ENCODE measurements at places on chromosomes 7 and 10.

DNA sequence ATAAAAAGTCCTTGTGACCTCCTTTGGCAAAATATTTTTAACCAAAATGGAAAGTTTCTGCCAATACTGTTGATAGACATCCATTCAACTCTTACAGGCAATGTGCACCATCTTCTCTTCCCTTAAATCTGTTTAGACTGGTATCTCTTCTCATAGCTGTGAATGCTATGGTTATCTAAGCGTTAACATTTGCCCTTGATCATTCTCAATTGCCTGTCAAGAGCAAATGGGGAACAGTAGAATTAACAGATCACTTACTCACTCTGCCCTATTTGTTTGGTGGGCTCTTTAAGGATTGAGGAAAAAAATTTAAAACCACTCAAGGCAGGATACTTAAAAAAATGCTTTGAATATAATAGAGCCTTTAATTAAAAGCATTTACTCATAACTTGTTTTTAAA, 808.4 kb downstream of the NXPH1 start:
- no peaks in the 10 kb centered on the region for H3K4me1 ChIP-seq
- no peak for DNase-seq
- H3K4me3 ChIP-seq = no peak overlapping the region
- no peaks in the 10 kb centered on the region for H3K36me3 ChIP-seq

GRCh38 chr10:3525832-3526449, 259.1 kb downstream of the KLF6 start:
- no peak overlapping the region for H3K27ac ChIP-seq
- no peak for DNase-seq
- peaks cover 8% of the 10 kb centered on the region for H3K27me3 ChIP-seq
- H3K4me3 ChIP-seq = no peak overlapping the region

- no peak overlapping the region for H3K27ac ChIP-seq
- H3K4me1 ChIP-seq = peaks cover 30% of the 10 kb centered on the region
- peaks cover 4% of the 10 kb centered on the region for H3K36me3 ChIP-seq
- no peak for DNase-seq
- H3K4me3 ChIP-seq = no peak overlapping the region
Observed at GRCh38 chr7:138885383-138886147, 87.6 kb upstream of the ATP6V0A4 start.

DNA sequence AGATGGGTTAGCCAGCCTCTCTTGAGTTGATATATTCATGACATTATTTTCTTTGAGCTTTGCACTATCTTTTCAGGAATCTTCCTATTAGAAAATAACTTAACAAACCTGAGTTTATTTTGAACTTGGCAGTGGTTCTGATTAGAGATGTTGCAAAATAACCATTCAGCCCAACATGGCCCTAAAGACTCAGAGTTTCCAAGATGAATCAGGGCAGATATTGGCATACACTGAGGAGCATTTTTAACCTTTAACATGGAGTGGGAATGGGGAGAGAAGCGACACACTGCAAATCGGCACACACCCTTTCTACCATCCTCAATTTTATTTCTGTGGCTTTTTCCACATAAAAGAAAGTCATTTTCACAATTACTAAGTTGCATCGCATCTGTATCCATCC, 190.8 kb downstream of the TRIL start:
- no peaks in the 10 kb centered on the region for H3K36me3 ChIP-seq
- H3K27me3 ChIP-seq = no peaks in the 10 kb centered on the region
- H3K27ac ChIP-seq = no peak overlapping the region
- H3K4me1 ChIP-seq = no peaks in the 10 kb centered on the region
- no peak for DNase-seq

DNA sequence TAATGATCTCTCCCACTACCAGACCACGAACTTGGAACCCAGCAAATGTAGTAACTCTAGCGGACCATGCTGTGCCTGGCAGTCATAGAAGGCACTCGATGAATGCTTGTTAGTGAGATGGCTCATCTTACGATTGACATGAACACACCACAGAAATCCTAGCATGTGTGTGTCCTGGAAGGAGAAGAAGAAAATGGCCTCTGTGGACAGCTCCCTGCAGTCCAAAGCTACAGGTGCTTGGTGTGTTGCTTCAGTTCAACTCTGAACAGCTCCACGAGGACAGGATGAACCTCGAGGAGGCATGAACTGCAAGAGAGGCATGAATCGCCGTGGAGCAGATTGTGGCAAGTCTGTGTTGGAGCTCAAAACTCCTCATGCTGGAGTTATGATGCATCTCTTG, 93.5 kb downstream of the KLF6 start:
- H3K27me3 ChIP-seq = peaks cover 2% of the 10 kb centered on the region
- H3K4me3 ChIP-seq = no peak overlapping the region
- H3K4me1 ChIP-seq = peaks cover 8% of the 10 kb centered on the region
- H3K27ac ChIP-seq = no peak overlapping the region

GRCh38 chr7:18276380-18276779, 219.2 kb upstream of the HDAC9 start:
- no peaks in the 10 kb centered on the region for H3K36me3 ChIP-seq
- no peak overlapping the region for H3K4me3 ChIP-seq
- H3K27ac ChIP-seq = no peak overlapping the region
- no peaks in the 10 kb centered on the region for H3K4me1 ChIP-seq
- DNase-seq = no peak

DNA sequence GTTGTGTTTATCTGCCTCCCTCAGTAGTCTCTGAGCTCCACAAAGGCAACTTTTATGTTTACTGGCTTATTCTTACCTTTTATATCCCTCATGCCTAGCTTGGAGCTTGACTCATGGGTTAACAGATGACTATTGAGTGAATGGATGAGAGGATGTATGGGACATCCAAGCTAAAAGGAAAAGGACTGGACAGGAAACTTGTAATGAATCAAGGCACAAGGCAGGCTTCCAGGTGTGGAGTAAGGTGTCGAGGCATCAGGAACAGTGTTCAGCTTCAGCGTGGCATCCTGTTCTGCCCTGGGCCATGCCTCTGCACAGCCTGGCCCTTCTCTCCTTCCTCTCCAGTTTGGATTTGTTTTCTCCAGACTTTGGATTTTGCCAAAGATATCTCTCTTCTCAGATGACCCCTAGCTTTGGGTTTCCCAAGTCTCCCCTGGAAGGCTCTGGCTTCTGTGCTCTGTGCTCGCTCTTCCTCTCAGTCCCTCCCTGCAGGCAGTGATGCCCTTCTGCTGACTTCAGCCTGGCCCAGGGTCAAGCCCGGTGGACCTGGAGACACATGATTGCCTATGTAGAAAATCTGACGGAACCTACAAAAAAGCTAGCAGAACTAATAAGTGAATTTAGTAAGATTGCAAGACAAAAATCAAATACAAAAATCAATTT, 367.3 kb downstream of the CXCL12 start:
- no peak overlapping the region for H3K27ac ChIP-seq
- no peak overlapping the region for H3K4me3 ChIP-seq
- no peaks in the 10 kb centered on the region for H3K4me1 ChIP-seq
- peaks cover 3% of the 10 kb centered on the region for H3K27me3 ChIP-seq
- no peaks in the 10 kb centered on the region for H3K36me3 ChIP-seq
- DNase-seq = no peak

DNA sequence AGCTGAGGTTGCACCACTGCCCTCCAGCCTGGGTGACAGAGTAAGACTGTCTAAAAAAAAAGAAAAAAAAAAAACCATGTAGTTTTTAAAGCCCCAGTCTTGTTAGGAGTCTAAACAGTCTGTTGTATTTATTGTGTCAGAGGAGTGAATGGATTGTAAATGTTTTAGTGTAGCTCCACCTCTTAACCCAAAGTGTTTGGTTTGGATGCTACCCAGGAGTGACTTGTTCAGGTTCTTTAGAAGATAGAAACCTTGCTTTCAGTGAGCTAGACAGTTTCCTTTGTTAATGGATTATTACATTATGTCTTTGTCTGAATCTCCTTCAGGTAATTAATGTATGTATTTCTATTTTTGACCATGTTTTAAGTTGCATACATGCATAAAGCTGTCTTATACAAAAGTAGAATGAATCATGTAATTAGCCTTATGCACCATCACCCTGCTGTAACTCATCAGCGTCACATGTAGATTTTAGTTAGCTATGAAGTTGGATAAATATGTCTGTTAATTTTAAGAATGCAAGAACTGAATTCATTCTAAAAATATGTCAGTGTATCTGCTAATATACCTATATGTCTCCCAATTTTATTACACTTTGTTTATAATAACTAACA, 97.7 kb downstream of the TAF3 start:
- no peak for DNase-seq
- H3K4me3 ChIP-seq = no peak overlapping the region
- H3K36me3 ChIP-seq = no peaks in the 10 kb centered on the region
- H3K27ac ChIP-seq = no peak overlapping the region

GRCh38 chr7:134128829-134129228, 1.7 kb downstream of the LRGUK start:
- peaks cover 14% of the 10 kb centered on the region for H3K4me1 ChIP-seq
- H3K27ac ChIP-seq = no peak overlapping the region
- DNase-seq = no peak
- H3K4me3 ChIP-seq = peak overlapping the region; percentile 88

GRCh38 chr7:158649279-158649678, 55.3 kb downstream of the NCAPG2 start:
- H3K36me3 ChIP-seq = peaks cover 47% of the 10 kb centered on the region
- peaks cover 8% of the 10 kb centered on the region for H3K4me1 ChIP-seq
- no peak overlapping the region for H3K4me3 ChIP-seq
- no peaks in the 10 kb centered on the region for H3K27me3 ChIP-seq
- DNase-seq = no peak

DNA sequence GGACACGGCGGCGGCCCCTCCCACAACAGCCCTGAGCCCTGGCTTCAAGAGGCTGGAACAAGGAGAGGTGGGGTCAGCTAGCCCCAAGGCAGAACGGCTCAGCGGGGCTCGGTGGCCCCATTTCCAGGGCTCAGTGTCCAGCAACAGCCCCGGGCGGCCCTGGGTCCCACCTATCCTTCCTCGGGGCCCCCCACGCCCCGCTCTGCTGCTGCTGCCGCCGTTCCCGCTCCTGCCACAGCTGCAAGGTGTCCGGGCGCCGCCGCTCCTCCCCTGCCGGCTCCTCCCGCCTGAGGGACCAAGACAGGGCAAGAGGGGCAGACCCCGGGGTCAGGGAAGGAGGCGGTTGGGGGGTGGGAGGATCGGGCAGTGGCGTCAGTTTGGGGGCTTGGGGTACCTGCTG, 3.4 kb upstream of the SAP25 start:
- peaks cover 10% of the 10 kb centered on the region for H3K36me3 ChIP-seq
- DNase-seq = no peak
- H3K4me3 ChIP-seq = no peak overlapping the region

- no peaks in the 10 kb centered on the region for H3K4me1 ChIP-seq
- H3K36me3 ChIP-seq = no peaks in the 10 kb centered on the region
- DNase-seq = no peak
Observed at GRCh38 chr10:58001159-58001558, 266.5 kb downstream of the IPMK start.

DNA sequence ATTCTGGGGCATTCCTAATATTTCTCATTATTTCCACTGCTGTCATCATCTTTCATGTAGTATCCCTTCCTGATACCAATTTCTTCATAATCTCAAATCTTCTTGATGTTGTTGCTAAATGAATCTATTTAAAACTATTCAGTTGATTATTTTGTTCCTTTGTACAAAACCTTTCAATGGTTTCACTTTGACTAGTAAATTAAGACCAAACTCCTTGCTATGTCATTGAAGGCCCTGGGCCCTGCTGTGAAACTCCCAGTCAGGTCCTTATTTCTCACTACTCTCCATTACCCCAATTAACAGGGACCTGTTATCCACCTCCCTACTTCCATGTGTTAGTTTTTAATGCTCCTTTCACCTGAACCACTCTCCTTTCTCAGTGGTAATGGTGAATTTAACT, 97.0 kb downstream of the CTTNBP2 start:
- H3K4me1 ChIP-seq = no peaks in the 10 kb centered on the region
- H3K27me3 ChIP-seq = peaks cover 1% of the 10 kb centered on the region
- no peak overlapping the region for H3K4me3 ChIP-seq
- H3K36me3 ChIP-seq = no peaks in the 10 kb centered on the region
- H3K27ac ChIP-seq = no peak overlapping the region

DNA sequence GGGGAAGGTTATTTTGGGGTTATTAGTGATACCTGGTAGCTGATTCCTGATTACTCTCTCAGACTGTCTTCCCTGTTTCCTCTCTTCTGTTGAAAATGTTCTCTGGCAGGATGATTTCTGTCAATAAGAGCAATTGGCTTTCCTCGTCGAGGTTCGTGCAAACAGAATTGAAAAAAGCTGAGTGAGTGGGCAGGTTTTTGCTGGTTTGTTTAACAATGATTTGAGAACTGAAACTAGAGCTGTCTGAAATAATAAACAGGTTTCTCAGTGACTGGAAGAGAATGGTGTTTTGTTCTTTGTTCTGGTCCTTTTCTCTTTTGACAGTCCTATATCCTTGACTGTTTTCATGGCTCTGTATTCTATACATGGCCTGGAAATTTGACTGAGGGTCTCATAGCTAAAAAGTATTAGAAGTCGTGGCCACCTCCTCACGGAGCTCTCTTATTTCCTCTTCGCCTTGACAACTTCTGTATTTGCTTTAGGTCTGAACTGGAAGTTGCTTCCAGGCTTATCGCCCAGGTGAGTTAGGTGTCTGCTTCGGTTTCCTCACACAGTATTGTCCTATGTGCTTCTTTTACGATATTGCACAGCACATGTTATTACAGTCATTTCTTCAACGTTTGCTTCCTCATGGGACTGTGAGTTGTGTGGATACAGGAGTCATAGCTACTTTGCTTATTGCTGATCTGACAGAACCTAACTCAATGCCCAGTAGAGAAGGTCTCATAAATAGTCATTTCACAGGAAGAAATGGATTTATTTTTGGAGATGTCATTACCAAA, 403.6 kb downstream of the NRG3 start:
- no peak for DNase-seq
- no peaks in the 10 kb centered on the region for H3K4me1 ChIP-seq
- H3K36me3 ChIP-seq = no peaks in the 10 kb centered on the region
- H3K4me3 ChIP-seq = no peak overlapping the region
- no peaks in the 10 kb centered on the region for H3K27me3 ChIP-seq

- no peak for DNase-seq
- peaks cover 17% of the 10 kb centered on the region for H3K4me1 ChIP-seq
- no peak overlapping the region for H3K4me3 ChIP-seq
- H3K27ac ChIP-seq = no peak overlapping the region
- H3K36me3 ChIP-seq = peaks cover 15% of the 10 kb centered on the region
- no peaks in the 10 kb centered on the region for H3K27me3 ChIP-seq
Observed at GRCh38 chr7:73678862-73679261, 4.4 kb downstream of the DNAJC30 start.

Measured in activated T-helper 1 cell treated with anti-CD3 and anti-CD28 coated beads, Interleukin-12 subunit alpha, Interleukin-12 subunit beta, Interleukin-2, Interleukin-4 antibody, amounts not matched to agents 30 ng/mL and 10 ng/mL and 1 ng/mL, durations not matched to agents 14 hours and 24 hours and 36 hours (primary cell).